NCI-H524 treated with DMSO at 0.1 percent for 48 hours (cell line): ENCODE measurements at places on chromosomes 13 and 19.
A peak's percentile ranks its signal among the peaks of the same experiment; 100 is the strongest.

DNA sequence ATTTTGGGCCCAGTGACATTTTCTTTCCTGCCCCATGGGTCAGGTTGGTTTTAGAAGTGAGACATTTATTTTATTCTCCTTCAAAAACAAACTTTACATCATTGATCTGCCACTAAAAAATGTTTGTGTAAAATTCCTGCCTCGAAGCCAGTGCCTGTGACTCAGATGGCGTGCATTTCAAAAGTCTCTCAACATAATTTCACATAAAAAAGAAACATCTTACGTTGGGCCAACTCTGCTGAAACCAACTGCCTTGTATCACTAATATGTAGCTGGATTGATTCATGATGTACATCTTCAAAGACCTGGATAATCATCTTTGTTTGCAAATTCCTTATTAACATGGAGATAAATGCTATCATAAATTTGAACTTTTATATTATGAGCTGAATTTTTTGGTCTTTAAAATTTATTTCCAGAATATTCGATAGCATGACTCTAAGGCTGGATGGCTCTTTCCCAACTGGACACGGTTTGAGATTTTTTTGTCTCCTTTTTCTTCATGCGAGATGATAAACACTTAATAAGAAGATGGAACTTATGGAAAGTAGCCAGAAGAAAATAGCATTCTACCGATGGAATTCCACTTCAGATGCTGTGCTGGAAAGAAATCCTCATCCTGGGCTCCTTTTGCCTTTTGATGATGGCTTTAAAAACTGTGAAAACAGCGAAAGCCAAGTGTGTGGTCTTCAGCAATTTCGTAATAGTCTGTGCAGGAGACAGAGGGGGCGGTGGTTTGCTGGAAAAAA lies 420.5 kb downstream of the FGF9 start:
- no peak for DNase-seq

GRCh38 chr19:16398530-16399249 lies 73.1 kb downstream of the EPS15L1 start:
- no peak for DNase-seq

DNA sequence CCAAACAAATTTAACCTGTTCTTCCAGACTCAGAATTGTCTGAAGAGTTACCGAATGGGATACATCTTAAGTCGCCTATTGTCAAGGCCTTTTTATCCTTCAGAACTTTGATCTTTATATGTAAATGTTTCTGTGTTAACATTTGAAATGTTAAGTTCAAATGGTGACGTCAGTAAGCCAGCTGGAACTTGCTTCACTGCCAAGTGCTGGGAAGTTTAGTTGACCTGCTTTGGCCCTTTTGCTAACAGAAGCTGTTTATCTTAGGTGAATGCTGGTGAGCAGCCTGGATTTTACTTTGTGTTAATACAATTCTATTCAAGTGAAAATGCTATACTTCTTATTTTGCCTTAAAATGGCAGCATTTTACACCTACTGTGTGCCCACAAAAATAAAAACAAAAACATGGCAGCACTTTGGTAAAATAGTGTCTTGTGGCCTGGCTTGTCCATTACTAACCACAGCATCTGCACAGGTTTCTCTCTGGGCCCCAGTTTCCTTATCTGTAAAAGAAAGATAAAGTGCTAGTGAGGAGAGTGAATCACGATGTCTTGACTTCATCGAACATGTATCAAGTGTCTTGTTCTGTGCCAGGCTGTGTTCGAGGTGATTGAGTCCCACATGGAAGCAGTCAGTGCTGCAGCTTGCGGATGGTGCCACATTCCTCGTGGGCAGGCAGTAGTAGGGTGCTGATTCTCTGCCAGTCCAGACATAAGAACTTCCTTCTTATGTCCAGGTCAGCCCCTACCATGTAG lies 2.2 kb downstream of the NAXD start:
- no peak for DNase-seq

GRCh38 chr13:21137696-21138095 lies 38.7 kb downstream of the SKA3 start:
- DNase-seq: no peak

- no peak for DNase-seq
Observed at GRCh38 chr13:49914947-49915346, 21.2 kb downstream of the SPRYD7 start.

DNA sequence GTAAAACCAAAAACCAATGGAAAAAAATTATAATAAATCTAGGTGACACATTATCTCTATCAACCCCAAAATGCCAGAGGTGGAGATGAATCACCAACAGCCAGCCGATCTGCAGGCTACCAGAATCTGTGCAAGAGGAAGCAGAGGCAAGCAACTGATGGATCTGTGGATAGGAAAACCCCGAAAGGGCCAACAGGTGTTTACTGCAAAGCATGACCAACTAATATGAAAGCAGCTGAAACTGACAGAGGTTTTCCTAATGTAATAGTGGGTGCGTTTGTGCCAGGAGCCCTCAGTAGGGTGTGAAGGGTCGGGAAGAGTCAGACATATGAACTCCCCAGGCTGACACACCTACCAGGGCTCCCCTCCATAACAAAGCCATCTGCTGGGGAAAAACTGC lies 554.6 kb downstream of the RFC3 start:
- no peak for DNase-seq

DNA sequence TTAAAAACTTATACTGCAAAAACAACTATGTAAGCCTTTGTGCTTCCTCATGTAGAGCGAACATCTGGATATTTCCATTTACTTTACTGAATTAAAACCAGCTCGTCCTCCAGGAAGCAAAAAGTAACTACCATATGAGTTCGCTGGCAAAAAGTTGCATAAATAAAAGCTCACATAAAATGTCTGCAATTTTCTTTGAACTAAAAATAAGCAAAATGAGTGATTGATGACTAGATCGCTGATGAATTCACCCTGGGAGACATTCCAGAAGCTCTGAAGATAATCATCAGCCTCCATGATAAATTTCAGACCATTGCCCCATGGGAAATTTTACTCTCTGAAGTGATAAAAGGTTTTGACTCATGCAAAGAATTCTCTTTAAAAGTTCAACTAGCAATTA lies 67.3 kb upstream of the SACS start:
- no peak for DNase-seq

DNA sequence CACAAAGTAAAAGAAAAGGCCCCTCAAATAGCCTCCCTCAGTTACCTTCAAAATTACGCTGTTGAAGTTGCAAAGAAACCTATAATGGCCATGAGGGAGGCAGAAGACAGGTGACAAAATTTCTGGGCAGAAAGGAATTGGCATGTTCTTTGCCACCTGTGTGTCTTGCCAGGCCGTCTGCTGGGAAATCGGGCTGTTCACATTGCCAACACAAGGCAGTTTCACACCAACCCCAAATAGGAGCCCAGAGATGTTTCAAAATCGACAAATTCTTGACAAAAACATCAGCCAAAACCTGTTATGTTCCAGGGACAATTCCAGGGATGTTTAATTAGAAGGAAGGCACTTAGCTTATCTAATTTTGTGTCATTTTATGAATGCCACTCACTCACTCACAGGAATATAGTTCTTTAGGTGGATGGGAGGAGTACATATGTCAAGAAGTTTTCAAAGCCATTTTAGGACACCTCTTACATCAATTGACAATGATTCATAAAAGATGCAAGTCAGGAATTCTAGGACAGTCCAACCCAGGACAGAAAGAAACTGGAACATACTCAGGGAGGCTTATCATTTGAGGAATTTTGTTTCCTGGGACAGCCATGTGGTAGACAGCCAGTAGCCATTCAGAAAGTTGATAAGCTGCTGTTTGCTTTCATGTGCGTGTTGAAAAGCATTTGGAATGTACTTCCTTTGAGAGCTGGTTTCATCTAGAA lies 164.5 kb downstream of the RGCC start:
- no peak for DNase-seq

GRCh38 chr19:1104311-1105007 lies 665 bp downstream of the GPX4 start:
- no peak for DNase-seq

GRCh38 chr13:99960663-99961311 lies 10.8 kb downstream of the ZIC5 start:
- no peak for DNase-seq

DNA sequence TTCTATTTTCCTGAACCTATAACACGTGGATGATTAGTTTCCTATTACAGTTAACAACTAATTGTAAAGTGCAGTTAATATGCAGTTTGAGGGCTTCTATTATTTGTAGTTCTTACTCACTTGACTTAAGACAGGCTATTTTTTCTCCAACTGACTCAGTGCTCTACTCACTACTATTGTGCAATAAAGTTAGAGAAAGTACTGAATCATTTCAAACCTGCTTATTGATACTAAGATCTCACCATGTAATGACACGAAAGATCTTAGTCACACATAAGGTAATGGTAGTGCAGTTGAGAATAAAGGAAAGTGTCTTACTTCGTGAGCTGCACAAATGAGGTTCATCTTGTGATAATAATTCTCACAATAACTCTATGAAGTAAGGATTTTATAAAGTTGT lies 22.8 kb upstream of the ITM2B start:
- no peak for DNase-seq

DNA sequence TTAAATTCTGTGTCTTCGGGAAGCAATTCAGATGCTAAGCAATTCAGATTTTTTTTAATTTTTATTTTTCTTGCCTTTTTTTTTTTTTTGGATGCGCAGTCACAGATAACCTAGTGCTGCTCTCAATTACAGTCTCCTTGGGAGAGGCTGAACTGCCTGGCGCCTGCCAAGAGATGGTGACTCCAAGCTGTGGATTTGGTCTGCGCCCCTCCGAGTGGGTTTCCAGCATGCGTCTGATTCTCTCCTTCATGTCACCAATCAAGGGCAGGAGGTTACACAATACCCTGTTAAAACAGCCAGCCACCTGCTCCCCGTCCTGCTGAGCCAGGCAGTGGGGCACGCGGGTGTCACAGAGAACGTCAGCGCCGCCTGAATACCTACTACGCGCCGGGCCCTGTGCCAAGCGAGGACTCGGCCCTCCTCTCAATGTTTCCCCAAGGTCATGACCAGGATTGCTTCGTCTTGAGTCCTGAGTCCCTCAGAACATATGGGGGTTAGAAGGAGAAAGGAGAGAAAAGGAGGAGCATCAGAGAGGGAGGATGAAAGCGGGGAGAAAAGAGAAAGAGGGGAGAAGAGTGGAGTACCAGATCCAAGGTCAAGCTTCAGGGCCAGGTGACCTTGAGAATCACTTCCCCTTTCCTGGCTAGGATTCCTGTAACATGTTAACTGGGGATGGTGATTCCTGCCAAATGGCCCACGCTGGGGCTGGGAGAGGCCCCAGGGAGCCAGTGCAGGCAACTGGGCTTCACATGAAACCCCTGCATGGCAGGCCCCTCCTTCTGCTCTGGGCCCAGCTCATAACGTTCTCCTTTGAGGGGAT lies 213.6 kb downstream of the URI1 start:
- no peak for DNase-seq

DNA sequence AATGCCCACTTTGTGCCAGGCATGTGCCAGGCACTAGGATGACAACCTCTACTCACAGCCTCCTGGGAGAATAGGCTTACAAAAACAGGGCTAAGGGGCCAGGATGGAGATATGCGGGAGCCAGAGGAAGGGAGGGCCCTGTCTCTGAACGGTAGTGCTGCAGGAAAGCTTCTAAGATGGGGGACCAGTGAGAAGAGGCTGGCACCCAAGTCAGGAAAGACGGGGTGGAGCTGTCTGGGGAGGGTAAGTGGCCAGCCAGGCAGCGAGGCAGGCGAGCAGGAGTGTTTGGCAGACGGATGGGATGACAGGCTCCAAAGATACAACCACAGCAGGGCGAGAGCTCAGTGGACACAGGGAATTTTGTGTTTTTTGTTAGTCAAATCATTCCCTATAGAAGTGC lies 44.7 kb upstream of the GPI start:
- no peak for DNase-seq

GRCh38 chr19:52331757-52332156 lies 4.3 kb upstream of the ZNF610 start:
- no peak for DNase-seq

DNA sequence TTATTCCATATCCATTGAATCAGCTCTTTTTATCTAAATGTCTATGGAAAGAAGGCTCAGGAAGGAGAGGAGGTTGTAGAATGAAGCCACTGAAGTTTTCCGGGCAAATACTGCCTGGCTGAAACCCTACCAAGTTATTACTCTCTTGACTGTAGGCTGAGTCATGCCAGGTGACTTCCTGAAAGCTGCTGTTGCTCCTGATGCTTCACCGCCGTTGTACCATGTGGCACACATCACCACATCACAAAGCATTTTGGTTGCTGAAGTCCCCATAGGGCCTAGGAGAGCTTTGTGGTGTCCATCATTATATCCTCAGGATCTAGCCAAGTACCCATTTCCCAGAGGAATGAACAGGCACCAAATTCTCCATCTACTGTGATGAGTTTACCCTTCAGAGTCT lies 11.1 kb upstream of the TDRD12 start:
- no peak for DNase-seq

- no peak for DNase-seq
Observed at GRCh38 chr13:27833206-27833605, 40.9 kb downstream of the GSX1 start.

GRCh38 chr19:10580979-10581631 lies 6.0 kb downstream of the AP1M2 start:
- peak; percentile 67 for DNase-seq

GRCh38 chr13:24004142-24004899 lies 107.0 kb upstream of the C1QTNF9B start:
- no peak for DNase-seq

DNA sequence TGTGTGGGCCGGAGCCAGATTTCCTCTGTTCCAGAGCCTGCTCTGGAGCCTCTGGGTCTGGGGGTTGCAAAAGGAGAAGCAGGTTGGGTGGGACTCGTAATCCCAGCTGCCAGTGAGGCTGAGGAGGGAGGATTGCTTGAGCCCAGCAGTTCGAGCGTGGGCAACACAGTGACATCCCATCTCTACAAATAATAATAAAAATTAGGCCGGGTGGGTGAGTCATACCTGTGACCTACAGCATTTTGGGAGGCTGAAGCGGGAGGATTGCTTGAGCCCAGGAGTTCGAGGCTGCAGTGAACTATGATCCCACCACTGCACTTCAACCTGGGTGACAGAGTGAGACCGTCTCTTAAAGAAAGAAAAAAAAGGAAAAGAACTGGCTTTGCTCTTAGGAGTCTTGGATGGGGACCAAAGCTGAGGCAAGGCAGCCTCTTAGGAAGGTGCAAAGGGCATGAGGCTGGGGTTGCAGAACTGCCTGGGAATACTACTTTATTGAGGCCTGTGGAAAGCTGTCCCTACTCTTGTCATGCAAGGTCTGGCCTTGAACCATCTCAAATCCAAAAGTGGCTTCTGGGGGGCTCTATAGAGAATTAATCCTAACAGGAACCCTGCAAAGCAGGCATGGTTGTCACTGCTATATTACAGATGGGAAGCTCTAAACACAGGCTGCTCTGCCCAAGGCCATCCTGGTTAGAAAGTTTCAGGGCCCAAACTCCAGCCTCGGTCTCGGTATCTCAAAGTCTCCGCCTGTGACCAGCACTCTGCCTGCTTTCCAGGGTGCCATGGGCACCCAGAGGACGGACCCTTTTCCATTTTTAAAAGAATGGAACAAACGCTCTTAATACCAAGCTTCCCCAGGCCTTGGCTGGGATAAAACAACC lies 880 bp upstream of the C19orf12 start:
- DNase-seq: no peak

DNA sequence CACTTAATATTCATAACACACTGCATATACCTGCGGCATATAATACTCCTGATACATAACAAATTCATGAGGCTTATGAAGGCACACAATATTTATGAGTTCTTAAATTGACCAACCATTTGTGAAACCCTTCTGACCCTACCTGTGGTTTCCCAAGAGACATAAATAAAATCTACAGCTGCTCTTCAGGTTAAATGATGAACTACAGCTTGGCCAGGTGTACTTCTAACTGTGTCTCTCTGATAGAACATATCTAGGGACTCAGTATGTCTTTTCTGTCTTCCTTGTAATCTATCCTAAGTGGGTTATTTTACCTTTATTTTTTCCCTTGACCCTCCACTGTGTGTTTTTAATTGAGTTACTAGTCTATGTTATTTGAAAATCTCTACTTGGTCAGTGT lies 189.9 kb upstream of the UFM1 start:
- DNase-seq: no peak
